ENCODE measurements at places on chromosomes 7 and 10.
A peak's percentile ranks its signal among the peaks of the same experiment; 100 is the strongest.

DNA sequence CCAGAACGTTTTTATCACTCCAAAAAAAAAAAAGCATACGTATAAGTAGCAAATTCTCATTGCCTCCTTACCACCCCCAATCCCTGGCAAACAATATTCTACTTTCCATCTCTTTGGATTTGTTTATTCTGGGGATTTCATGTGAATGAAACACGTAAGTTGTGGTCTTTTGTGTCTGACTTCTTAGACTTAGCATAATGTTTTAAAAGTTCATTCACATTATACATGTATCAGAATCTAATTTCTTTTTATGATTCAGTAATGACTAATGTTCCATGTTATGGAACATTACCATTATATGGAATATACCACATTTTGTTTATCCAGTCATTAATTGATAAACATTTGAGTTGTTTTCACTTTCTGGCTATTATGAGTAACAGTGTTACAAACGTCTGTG lies 12.5 kb upstream of the KLHL7 start:
- DNase-seq: no peak

GRCh38 chr7:157789094-157789493 lies 452.3 kb downstream of the DNAJB6 start:
- no peak for DNase-seq

DNA sequence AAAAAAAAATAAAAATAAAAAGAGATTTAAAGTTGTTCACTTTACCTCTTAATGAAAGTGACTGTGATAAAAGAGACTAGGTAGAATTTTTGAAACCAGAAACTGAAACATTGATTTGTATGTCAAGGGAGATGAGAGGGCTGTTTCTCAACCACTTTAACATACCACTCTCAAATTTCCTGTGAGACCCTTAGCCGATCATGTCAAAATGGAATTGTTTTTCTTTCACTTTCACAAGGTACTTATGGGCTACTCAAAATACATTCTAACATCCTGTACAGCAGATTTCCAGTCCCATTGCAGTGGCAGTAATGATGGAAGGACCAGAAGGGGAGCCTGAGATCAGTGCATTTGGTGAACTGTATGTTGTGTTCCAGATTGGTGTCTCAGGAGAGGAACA lies 261.2 kb downstream of the PPP1R3A start:
- no peak for DNase-seq

DNA sequence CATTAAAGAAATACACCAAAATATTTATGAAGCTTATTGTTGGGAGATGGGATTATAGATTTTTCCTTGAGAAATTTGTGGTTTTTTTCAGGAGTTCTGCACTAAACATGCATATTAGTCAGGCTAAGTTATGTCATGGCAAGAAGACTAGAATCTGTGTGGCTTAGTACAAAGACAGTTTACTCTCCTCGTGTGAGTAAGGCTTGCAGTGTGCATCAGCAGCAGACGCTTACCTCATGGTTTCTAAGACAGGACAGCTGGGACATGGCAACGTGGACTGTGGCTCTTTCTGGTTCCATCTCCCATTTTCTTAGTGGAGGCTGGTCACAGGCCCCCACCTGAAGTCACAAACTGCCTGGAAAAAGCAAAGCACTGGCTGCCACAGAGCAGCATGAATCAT lies 429.6 kb upstream of the VSTM2A start:
- DNase-seq: no peak

GRCh38 chr7:77415476-77415822 lies 700 bp downstream of the GSAP start:
- no peak for DNase-seq

DNA sequence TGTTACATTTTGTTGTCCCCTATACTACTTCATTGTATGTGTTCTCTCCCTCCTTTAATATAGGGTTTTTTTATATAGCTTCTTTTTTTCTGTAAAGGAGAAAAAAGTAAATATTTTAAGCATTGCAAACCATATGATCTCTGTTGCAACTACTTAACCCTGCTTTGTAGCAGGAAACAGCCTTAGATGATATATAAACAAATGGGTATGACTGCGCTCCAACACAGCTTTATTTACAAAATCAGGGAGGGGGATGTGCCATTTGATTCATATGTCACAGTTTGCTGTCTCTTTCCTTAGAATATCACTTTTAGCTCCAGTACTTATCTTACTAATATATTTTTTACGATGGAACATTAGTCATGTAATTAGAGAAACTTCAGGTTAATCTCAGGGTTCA lies 155.2 kb upstream of the GNAI1 start:
- DNase-seq: no peak

DNA sequence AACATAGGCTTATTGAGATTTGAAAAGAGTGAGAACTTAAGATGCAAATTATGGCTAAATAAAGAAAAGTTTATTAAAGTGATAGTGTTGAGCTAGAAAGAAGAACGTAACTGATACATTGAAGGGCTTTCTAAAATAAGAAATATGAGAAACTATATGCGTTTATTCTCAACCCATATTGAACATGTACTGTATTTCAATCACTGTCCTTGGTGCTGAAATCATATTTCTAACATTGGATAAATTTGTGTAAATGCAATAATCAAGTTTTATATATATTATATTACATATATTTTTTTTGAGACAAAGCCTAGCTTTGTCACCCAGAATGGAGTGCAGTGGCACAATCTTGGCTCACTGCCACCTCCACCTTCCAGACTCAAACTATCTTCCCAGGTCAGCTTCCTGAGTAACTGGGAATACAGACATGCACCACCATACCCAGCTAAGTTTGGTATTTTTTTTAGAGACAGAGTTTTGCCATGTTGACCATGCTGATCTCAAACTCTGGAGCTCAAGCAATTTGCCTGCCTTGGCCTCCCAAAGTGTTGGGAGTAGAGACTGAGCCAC lies 1065.8 kb downstream of the REEP3 start:
- DNase-seq: no peak

DNA sequence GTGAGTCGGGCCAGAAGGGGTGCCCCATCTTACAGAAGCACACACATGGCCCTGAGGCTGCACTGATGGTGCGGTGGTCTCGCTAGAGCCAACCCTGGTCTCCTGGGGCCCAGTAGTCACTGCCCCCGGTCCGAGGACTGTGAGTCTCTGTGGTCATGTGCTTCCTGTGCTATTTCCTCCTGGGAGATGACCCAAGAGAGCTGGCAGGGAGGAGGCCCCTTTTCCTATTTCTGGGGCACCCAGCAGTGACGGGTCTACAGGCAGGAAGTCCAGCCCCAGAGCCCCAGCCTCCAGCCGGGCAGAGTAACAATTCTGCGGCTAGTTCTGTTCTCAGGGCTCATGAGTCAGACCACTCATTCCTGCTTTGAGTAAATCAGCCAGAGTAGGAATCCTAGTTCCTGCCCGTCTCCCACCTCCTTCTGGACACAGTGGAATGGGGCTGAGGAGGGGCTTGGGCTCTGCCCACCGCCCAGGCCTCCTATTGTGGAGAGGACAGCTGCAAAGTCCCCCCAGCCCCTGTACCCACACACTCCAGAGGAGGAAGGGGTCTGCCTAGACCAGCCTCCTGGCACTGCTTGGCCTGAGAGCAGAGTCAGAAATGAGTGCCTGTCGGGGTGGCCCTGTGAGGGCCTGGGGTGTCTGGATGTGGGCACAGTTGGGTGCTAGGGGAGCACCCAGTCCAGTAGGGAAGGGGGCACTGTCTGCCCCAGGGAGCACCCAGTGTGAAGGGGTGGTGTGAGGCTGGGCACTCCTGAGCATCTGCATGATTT lies 80.5 kb upstream of the PPIF start:
- no peak for DNase-seq

DNA sequence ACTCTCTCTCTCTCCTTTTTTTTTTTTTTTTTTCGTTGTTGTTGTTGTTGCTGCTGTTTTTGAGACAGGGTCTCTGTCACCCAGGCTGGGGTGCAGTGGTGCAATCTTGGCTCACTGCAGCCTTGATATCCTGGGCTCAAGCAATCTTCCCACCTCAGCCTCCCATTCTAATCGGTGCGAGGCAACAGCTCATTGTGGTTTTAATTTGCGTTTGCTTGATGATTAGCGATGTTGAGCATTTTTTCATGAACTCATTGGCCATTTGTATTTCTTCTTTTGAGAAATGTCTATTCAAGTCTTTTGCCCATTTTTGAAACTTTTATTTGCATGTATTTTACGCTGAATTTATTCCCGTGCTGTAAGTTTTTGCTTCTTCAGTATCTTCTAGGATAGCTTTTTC lies 13.3 kb upstream of the ZC3HAV1L start:
- no peak for DNase-seq

DNA sequence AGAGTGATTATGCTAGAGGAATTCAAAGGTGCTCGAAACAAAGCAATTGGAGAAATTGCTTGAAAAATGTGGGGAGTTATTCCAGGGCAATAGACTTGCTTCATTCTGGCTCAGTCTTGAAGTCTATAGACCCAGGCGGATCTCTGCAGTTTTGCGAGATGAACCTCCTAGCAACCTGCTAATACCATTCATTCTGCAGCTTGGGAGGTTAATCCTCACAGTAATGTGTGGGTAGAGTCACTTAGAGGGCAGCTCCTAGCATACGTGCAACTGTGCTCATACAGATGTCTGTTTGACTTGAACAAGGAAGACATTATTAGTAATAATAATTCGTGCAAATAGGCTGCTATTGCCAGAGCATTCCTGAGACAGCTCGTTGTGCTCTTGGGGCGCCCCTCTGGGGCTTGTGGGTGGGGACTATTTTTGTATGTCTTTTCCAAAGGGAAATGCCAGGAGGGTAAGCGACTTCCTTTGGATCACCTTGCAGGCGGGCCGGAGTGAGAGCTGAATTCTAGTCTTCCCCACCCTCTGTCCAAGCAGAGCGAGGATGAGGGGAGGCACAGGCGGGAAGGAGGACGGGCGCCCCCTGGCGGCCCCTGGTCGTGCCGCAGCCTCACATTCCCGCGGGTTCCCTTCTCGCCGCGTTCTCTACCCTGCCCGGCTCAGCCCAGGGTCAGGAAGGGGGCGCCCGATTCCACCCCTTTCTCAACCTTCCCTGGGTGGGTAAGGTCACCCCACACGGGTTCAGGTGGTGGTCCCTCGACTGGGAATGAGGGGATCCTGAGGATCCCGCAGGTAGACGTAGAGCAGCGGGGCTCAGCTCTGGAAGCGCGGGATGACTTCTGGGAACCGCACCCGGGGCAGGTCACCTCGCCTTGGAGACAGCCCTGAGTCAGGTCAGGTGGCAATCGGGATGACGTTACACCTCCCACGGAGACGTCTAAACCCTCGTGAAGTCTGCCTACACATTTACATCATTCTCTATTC lies 241.5 kb downstream of the PHTF2 start:
- DNase-seq: no peak

- DNase-seq: no peak
Observed at GRCh38 chr7:66152371-66153191, 37.9 kb downstream of the CRCP start.

DNA sequence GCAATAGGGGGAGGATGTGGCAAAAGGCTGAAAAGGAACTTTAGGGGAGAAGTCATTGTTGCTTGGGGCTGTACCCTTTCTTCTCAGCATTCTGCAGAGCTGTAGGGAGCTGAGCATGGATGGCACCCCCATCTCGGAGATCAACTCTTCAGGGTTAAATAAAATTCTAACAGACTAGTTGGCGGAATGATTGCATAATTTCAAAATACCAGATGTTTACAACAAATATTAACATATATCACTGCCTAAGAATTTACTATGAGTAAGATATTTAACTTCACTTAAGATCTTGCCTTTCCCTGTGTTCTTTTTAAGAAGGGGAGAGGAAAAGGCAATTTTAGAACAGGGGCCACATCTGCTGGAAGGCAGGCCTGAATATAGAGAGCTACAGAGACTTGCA lies 509 bp upstream of the OR2F1 start:
- DNase-seq: no peak

- DNase-seq: no peak
Observed at GRCh38 chr7:320297-320696, 30.3 kb downstream of the FOXL3 start.

GRCh38 chr7:7719236-7719635 lies 829 bp upstream of the RPA3 start:
- DNase-seq: peak; percentile 90

DNA sequence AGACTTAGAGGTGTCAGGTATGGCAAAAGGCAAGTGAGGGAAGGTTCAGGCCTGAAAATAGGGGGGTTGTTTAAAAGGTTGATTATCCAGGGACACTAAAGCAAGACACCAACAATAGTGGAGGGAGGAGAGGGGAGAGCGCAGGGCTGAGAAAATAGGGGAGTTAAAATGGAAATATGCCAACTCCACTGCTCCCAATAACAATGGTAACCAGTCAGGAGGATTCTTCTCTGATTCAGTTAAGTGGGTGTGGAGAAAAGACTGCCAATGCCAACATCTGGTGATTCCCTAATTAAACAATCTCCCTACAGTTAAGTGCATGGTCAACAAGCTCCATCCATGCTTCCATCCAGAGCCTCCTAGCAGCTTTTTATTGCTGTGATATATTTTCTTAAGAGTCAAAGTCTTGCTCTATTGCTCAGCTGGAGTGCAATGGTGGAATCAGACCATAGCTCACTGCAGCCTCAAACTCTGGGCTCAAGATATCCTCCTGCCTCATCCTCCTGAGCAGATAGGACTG lies 183.3 kb downstream of the JAZF1 start:
- DNase-seq: no peak

DNA sequence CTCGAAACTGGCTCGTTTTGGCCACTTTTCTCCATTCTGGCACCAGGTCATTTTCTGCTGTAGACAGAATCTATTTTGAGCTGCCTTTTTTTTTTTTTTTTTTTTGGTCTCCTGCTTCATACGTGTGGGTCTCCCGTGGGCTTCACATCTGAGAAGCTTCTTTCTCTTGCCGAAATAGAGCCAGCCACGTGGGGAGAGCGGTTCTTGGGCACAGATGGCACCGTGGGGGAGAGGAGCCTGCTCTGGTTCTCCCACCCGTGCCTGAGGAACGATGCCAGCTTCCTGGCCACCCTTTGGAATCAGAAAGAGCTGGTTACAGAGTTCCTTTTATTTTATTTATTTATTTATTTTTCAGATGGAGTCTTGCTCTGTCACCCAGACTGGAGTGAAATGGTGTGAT lies 48.7 kb upstream of the OCM2 start:
- no peak for DNase-seq

DNA sequence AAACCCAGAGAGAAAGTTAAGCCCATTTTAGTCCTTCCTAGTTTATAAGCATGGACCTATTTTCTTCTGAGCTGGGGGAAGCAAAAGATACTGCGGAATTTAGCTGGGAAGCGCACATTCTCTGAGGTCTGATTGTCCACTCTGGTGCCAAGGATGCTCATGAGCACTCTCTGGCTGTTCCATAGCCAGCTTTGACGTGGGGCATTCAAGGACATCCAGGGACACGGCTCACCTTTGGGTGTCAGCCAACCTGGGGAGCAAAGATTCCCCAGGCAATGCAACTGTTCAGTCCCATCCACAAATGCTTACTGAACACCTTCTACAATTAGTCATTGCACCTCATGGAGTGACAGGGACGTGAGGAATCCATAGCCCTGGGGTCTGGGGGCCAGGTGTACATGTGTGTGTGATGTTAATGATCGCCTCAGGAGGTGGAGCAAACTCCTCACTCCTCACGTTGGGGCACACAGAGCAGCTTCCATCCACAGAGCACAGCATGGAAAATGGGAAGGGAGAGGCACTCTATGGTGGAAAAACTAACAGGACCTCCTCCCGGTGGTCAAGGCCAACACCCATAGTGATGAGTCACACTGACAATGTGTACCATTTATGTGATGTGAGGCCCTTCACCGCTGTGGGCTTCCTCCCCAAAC lies 67.5 kb upstream of the IGFBP3 start:
- no peak for DNase-seq

GRCh38 chr7:22055226-22055625 lies 109.5 kb upstream of the CDCA7L start:
- DNase-seq: no peak

GRCh38 chr7:135260930-135261721 lies 27.5 kb downstream of the STRA8 start:
- DNase-seq: peak; percentile 47

- peak; percentile 90 for DNase-seq
Observed at GRCh38 chr7:93228302-93228701, 2.0 kb upstream of the HEPACAM2 start.

GRCh38 chr10:43949351-43949750 lies 300.7 kb upstream of the ZNF32 start:
- DNase-seq: no peak

Data from NCI-H1694 treated with DMSO at 0.1 percent for 48 hours (cell line).